ENCODE measurements at places on chromosomes 3 and 15. TPM values are rescaled to one million over a fixed set of nuclear protein-coding genes. Genes with fewer than 3 reads are reported as not detected.

The MYL3 gene
- total RNA-seq: 208 TPM

DNA sequence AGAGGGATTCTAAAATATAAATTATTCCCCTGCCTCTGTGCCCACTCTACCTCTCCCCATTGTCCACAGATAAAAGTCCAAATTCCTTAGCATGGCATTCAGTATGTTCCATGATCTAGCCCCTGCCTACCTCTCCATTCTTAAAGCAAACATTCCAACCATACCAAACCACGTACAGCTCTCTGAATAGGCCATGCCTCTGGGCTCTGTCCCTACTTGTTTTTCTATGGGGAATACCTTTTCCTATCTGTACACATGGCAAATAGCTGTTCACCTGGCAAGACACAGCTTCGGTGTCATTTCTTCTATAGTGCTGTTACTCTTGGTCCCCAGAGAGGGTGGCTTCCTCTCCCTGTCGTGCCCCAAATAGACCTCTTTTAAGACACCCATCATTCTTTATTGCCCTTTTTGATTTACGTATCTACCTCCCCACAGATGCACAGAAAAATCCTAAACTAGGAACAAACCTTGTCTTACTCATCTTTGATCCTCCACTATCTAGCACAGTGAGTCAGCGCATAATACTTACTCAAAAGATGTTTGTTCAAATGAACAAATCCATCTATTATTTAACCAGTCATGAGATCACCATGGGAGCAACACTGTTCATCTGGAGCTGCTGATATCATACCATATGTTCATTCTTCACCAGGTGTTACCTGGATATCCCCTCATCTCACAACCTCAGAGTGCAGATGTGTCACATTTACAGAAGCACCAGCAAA, 329.8 kb downstream of the THSD4 start:
- H3K27ac ChIP-seq: no peak overlapping the region
- no peak overlapping the region for H3K4me3 ChIP-seq
- peaks cover 19% of the 10 kb centered on the region for H3K4me1 ChIP-seq
- no peaks in the 10 kb centered on the region for H3K36me3 ChIP-seq
- no peaks in the 10 kb centered on the region for H3K27me3 ChIP-seq
- DNase-seq: no peak

- DNase-seq: no peak
- no peaks in the 10 kb centered on the region for H3K36me3 ChIP-seq
- no peak overlapping the region for H3K4me3 ChIP-seq
- no peaks in the 10 kb centered on the region for H3K27me3 ChIP-seq
Observed at GRCh38 chr3:138768946-138769345, 65.8 kb downstream of the PIK3CB start.

DNA sequence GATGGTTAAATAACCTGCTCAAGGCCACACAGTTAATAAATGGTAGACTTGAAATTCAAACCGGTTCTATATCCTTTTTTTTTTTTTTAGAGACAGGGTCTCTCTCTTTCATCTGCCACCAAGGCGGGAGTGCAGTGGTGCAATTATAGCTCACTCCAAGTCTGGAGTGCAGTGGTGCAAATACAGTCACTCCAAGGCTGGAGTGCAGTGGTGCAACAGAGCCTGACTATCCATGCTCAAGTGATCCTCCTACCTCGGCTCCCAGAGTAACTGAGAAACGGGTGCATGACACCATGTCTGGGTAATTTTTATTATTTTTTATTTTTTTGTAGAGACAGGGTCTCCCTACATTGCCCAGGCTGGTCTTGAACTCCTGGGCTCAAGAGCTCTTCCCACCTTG, 23.4 kb downstream of the DPP8 start:
- peaks cover 60% of the 10 kb centered on the region for H3K36me3 ChIP-seq
- H3K27me3 ChIP-seq: no peaks in the 10 kb centered on the region
- no peaks in the 10 kb centered on the region for H3K4me1 ChIP-seq
- H3K4me3 ChIP-seq: no peak overlapping the region

- H3K4me1 ChIP-seq: no peaks in the 10 kb centered on the region
- no peaks in the 10 kb centered on the region for H3K27me3 ChIP-seq
- no peak overlapping the region for H3K4me3 ChIP-seq
- no peaks in the 10 kb centered on the region for H3K36me3 ChIP-seq
- no peak overlapping the region for H3K27ac ChIP-seq
Observed at GRCh38 chr15:38076786-38077185, 142.3 kb downstream of the TMCO5A start.

Measured in right atrium auricular region (tissue), 2 donors.